ENCODE measurements at places on chromosomes 5 and 9.

DNA sequence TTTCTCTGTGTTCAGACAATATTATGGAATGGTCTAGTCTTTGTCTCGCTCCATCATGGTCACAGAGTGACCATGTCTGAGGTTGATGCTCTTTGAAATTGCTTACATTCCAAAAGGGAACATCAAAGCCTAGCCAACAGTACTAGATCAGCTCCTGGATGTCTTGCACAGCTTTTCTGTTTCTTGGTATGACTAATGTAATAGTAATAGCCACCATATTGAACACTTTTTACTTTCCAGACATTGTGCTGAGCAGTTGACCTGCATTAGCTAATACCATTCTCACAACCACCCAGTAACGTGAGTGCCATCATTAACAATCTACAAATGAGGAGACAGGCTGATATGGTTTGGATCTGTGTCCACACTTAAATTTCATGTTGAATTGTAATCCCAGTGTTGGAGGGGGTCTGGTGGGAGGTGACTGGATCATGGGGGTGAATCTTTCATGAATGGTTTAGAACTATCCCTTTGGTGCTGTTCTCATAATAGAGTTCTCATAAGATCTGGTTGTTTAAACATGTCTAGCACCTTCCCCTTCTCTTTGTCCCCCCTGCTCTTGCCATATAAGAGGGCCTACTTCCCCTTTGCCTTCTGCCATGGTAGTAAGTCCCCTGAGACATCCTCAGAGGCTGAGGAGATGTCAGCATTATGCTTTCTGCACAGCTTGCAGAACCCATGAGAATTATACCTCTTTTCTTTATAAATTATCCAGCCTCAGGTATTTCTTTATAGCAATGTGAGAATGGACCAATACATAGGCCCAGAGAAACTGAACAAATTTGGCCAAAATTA lies 577.5 kb upstream of the CLINT1 start:
- no peak for DNase-seq

GRCh38 chr9:134967547-134967930 lies 49.8 kb upstream of the FCN1 start:
- no peak for DNase-seq

GRCh38 chr5:62473209-62473608 lies 60.6 kb downstream of the IPO11 start:
- DNase-seq, result no peak

DNA sequence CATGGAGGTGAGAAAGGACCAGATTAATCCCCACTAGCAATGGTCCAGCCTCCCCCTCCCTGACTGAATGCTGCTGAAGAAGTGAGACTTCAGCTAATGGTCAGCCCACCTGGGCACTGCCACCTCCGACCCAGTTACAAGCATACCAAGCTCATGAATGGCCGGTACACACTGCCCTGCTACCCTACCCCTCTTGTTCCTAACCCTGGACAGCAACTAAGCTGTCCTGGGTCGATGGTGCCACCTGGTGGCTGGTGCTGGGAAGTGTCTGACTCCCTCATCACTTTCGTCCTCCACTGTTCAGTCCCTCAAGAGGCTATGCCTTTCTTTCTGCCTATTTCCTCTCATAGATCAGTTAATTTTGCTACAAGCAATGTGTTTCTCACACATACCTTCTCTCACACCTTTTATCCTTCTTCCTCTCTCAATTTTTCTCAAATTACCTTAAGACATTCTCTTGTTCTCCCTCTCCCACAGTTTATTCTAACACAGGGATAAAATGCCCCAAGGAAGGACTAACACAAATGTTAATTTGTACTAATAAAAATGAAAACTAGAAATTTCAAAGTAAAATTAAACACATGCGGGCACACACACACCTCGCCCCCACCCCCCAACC lies 42.4 kb downstream of the PAX5 start:
- DNase-seq, result peak; percentile 50

DNA sequence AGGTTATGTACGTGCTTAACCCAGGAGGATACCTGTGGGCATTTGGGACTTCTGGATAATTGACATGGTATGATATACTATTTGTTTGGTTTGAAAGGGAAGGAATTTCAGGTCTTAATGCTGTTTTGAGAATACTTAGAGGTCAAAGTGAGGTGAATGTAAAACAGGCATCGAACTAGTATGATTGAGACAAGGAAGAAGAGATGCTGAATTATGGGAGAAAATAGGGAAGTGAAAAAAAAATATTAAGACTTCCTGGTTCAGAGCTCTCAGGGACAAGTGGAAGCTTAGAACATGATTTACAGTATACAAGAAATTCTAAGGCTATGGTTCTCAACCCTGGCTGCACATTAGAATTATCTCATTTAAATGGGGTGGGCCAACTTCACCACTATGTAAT lies 115.3 kb downstream of the CD180 start:
- no peak for DNase-seq

GRCh38 chr9:123169926-123170325 lies 98.5 kb downstream of the STRBP start:
- no peak for DNase-seq

GRCh38 chr5:151183456-151184245 lies 26.1 kb upstream of the ANXA6 start:
- no peak for DNase-seq

- DNase-seq, result no peak
Observed at GRCh38 chr9:84125046-84125445, 144.4 kb downstream of the RMI1 start.

DNA sequence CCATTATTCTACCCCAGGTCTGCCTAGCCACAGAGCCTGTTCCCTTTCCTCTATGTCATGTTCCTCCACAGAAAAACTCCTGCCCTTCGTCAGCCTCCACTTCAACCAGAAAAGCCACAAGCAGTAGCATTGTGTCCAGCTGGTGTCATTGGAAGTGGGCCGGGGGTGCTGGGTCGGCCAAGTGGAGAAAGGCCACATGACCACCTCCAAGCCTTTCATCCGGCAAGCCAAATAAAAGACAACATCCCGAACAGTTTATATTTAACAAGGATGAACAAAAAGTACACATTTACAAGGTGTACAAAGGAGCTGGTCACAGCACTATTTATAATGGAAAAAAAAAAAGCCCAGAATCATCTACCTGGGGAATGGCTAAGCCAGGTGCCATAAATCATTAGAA lies 16.1 kb upstream of the SPOCK1 start:
- DNase-seq, result no peak

DNA sequence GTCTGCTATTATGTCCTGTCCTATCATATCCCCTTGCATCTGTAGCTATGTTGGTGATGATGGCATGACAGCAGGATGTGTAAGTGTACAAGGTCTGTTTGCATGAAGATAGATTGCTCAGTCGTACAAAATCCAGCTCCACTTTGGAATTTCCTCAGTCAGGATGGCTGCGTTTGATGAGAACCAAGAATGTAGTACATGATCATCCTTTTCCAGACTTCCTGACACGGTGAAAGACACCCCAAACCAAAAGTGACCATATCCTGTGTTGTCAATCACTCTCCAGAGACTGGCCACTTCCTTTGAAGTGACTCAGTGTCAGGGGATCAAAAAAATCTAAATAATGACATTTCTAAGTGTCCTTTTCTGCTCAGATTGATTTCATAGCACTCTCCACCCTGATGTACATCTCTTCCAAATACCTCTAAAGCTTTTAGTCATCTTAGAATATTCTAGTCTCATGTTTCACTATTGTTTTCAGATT lies 213.4 kb downstream of the PLK2 start:
- DNase-seq, result no peak

- DNase-seq, result no peak
Observed at GRCh38 chr9:89799766-89800165, 195.0 kb downstream of the GADD45G start.

DNA sequence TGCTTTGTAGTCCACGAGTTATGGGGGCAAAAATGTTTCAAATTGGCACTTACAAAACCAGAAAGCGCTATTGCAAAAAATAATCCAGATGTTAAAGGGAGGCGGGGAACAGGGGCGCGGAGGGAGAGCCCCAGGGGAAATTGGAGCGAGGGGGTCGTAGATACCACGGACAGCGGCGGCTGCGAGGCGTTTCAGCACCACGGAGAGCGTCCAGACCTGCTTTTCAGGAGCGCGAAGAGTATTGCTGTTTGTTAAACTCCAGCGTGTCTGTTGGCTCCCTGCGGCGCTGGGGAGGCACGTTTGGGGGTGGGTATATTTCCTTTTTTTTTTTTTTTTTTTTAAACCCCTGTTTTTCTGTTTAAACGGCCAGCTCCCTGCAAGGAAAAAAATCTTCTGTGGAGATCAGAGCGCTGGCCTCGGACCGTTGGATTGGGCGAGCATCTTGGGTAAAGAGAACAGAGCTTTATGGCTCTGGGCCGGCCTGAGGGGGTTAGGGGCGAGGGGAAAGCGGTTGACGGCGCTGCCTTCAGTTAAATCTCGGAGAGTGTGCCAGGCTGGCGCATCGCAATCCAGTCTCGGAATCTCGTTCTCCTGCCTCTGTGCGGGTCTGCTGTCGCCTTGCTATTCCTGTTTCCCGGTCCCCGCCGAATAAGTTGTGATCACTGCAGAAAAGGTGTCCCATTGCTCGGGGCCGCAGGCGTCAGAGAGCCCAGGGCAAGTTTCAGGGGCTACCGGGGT lies at the start of gene GLRA1:
TSS of gene GLRA1 (minus strand) at position 288 of the 738 bp plus-strand sequence. CDS start 302 bp downstream, outside the sequence.
- peak; percentile 51 for DNase-seq

GRCh38 chr9:105832096-105832710 lies 137.9 kb downstream of the TMEM38B start:
- DNase-seq, result no peak

DNA sequence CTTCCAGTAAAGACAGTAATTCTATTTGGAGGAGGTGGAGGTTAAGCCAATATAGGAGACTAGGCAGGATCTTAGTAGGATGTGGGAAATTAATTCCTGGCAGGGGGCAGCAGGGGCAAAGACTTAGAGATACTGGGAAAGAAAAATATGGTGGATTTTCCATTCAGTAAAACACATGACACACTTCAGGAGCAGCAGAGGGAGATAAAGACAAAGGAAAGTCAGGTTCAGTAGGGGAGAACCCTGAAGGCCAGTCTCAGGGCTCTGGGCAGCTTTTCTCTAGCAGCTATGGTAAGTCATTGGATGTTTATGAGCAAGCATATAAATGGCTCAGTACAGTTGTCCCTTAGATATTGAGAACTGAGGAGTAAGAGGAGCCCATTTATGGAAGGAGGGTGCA lies 105.5 kb downstream of the PJA2 start:
- DNase-seq, result no peak

DNA sequence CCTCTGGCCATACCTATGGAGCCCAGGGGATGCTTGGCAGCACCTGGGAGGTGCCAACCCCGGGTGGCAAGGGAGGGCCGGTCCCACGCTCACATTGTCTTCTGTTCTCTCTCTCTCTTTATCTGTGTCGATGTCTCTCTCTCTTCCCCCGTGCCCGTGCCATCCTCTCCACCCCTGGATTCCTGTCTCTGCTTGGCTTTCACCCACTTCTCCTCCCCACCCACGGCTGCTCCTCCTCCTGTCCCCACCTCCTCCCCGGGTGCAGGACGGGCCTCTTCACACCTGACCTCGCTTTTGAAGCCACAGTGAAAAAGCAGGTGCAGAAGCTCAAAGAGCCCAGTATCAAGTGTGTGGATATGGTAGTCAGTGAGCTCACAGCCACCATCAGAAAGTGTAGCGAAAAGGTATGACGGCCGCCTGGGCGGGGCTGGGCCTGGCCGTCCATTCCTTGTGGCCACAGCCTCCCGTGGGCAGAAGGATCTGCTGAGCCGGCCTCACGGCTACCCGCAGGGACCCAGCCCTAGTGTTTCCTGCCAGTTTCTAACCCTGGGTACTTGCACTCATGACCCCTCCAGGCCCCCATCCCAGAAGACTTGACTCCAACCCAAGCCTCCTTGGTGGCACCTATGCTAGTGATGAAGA lies 22.7 kb downstream of the DNM1 start:
- DNase-seq, result no peak

Data from stimulated activated CD4-positive, alpha-beta T cell treated with anti-CD3 and anti-CD28 coated beads, Interleukin-2, amount 100 ng/mL, for 24 hours (primary cell).